ENCODE measurements at places on chromosomes 16 and 17.

- DNase-seq, result no peak
Observed at GRCh38 chr17:12068946-12069345, 48.3 kb downstream of the MAP2K4 start.

DNA sequence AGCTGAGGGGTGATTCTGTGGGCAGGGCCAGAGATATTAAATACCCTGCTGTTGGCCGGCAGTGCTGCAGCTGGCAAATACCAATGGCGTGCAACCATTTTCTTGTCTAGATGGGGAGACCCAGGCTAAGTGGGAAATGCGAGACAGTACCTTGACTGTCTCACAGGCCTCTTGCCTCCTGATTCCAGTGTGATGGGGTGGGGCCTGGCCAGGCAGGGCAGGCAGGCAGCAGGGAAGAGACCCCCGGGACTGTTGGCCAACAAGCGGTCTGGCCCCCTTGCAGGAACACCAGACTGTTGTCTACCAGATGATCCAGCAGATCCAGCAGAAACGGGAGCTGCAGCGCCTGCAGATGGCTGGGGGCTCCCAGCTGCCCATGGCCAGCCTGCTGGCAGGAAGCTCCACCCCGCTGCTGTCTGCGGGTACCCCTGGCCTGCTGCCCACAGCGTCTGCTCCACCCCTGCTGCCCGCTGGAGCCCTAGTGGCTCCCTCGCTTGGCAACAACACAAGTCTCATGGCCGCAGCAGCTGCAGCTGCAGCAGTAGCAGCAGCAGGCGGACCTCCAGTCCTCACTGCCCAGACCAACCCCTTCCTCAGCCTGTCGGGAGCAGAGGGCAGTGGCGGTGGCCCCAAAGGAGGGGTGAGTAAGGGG, 5.7 kb upstream of the CISD3 start:
- DNase-seq, result no peak

GRCh38 chr17:72053449-72053848, 67.4 kb upstream of the SOX9 start:
- no peak for DNase-seq

DNA sequence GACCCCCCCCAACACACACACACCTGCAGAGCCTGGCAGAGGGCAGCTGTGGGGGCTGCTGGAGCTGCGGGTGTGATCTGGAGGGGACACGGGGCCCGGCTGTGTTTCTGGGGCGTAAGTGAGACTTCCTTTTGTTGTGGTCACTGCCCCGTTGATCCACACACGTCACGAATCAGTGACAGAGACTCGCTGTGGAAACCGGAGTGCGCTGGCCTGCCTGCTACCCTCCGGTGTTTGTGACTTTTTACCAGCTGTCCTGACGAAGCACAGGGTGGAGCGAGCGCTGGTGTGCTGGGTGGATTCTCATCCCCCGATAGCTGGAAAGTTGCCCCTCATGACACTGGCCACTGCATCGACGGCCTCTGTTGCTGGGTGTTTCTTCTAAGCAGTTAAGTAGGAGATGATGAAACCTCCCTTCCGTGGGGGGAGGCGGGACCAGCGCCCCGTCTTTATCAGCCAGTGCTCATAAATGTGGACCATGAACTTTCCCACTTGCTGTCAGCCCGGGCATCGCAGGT, 2.3 kb downstream of the METRNL start:
- no peak for DNase-seq

GRCh38 chr16:84155771-84156170, 10.7 kb downstream of the DNAAF1 start:
- no peak for DNase-seq

GRCh38 chr16:9151074-9151473, 59.6 kb downstream of the HAPSTR1 start:
- no peak for DNase-seq

GRCh38 chr17:51035431-51035830, 85.2 kb downstream of the SPAG9 start:
- peak; percentile 67 for DNase-seq

GRCh38 chr17:76740329-76741118, 2.6 kb downstream of the MFSD11 start:
- DNase-seq, result no peak

GRCh38 chr17:15278924-15279477, 13.9 kb upstream of the PMP22 start:
- peak; percentile 95 for DNase-seq

DNA sequence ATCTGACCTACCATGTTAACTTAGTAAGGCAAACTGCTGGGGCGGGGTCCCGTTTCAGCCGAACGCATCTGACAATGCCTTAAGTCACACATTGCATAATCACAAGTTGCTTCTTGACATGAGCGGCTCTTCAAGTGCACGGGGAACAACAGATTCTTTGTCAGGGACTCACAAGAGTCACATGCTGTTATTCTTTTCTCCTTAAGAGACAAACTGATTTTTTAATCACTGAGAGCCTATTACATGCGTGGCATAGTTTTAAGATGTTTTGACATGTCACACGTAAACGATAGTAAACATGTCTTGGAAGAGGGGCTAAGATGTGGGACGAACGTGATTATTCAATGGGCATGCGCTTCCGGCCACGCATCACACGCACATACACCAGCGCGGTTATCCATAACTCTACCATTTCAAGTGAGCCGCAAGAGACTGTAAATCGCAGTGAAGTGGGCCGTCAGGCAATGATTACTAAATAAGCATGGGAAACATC, 63.4 kb downstream of the ADCY9 start:
- peak; percentile 27 for DNase-seq

DNA sequence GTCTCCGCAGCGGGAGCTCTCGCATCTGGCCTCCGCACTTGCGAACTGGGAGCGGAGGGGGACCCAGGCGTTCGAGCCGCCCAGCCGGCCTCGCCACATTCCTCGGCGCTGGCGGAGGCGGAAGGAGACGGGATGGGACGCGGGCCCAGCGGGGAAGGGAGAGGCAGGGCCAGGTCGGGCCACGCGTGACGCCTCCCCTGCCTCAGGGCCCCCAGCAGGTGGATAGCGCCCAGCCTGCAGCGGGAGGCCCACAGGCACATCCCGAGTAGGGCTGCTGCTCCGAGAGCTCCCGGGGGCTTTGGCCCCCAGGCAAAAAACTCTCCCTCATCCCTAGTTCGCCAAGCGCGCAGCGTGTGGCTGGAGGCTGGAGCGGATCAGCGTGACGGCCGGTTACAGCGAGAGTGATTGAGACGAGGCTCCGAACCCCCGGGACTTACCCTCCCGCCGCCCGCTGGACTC, 800 bp downstream of the PLEKHH3 start:
- no peak for DNase-seq

DNA sequence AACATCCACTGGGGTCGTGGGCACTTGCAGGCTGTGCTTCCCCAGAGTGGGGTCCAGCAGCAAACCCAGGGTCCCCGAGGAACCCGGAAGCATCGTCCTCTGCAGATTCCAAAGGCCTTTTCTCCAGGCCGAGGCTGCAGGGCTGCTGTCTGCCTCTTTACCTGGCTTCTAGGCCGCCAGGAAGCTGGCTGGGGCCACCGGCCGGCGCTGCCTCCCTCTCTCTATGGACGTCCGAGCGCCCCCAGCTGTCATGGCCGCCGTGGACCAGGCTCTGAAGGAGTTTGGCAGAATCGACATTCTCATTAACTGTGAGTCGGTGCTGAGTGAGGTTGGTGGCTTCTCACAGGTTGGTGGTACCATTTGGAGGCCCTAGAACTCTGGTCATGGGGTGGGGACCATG, 5.6 kb downstream of the DECR2 start:
- DNase-seq, result no peak

DNA sequence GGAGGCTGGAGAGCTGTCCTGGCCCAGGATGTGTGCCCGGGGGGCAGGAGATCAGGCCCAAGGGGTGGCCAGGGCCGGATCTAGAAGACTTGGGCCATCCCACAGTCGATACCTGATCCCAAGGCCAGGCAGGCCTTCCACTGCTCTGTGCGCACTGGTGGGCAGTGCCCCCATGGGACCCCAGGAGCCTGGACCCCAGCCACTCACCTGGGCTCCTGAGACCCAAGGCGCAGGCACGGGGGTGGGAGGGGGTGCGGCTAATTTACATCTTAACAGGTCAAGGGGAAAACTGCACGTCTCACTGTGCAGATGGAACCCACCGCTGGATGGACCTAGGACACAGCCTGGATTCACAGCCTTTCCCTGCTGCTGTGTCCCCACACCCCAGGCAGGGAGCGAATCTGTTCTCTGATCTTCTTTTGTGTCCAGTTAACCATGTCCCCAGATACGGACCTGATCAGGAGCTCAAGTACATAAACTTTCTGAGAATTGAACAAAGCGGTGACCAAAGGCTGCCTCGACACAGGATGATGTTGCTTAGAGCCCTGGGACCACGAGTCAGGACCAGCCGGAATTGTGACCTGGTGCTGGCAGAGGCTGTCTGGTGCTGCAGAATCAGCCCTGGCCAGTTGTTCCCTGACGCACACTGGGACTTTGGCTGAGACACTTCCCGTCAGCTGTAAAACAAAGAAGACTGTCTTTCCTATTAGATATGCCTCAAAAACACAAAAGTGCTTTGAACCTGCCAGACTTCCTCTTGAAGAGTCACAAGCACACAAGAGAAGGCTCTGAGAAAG, 60.6 kb downstream of the TNFRSF13B start:
- no peak for DNase-seq

GRCh38 chr16:51306886-51307595, 156.0 kb upstream of the SALL1 start:
- no peak for DNase-seq

DNA sequence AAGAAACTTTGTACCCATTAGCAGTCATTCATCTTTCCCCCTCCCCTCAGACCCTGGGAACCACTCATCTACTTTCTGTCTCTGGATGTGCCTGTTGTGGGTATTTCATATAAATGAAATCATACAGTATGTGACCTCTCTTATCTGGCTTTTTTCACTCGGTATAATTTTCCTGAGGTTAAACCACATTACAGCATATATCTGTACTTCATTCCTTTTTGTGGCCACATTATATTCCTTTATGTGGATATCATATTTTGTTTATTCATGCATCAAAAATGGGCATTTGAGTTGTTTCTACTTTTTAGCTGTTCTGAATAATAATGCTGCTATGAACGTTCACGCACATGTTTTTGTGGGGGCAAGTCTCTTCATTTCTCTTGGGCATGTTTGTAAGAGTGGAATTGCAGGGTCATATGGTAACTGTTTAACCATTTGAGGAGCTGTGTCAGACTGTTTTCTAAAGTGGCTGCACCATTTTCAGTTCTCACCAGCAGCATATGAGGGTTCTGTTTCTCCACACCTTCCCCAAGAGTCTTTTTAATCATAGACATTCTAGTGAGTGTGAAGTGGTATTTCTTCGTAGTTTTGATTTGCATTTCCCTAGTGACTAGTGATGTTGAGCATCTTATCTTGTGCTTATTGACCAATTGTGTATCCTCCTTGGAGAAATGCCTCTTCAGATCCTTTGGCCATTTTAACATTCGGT, 3.8 kb downstream of the SNX29 start:
- DNase-seq, result no peak

DNA sequence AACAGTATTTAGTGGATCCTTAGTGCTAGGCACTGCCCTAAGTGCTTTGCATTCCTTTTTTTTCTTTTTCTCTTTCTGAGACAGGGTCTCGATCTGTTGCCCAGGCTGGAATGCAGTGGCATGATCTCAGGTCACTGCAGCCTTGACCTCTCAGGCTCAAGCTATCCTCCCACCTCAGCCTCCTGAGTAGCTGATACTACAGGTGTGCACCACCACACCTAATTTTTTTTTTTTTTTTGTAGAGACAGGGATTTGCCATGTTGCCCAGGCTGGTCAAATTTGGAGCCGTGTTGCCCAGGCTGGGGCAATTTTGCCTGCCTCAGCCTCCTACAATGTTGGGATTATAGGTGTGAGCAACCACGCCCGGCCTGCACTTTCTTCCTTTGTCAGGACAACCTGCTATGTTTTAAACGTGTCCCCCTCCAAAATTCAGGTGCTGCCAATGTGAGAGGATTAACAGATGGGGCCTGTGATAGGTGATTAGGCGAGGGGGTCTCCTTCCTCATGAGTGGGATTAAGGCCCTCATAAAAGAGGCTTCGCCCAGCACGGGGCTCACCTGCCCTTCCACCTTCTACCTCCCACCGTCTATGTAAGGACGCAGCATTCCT, 5.4 kb downstream of the NQO1 start:
- DNase-seq, result no peak

DNA sequence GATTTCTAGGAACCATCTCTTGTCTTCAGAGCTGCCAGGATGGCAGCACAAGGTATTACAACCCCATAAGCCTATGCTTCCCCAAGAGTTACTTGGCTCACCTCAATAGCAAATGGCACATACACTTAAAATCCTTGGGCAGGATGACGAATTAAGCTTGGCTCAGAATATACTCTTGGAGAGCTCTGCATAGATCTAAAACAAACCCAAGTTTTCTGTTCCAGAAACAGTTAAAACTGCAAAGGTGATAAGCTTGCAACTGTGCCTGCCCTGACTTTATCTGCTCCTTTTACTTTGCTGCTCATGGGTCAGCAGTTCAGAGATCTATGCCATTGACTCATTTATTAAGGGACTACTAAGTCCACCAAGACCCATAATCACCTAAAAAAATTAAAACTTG, 26.1 kb downstream of the XPO6 start:
- no peak for DNase-seq

DNA sequence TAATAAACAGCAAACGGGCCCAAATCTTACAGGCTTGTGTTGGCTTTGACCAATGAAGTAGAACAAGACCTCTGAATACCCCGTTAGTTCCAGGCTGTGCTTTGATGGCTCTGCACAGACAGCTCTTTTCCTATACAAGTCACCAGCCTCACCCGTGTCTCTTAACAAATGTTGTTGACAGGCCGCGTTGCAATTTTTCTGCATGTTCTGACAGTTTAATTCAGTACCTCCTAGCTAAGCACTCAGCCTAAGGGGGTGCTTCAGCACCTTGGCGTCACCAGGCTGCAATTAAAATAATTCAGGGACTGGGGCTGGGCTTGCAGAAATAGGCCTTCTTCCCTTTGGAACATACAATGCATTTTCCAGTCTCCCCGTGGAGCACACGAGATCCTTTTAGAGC, 500.1 kb downstream of the MAF start:
- no peak for DNase-seq

GRCh38 chr17:325270-326009, 27.2 kb downstream of the RPH3AL start:
- DNase-seq, result no peak
